Motor neuron (in vitro differentiated cells): ENCODE measurements at places on chromosomes 11 and 22.

- ATAC-seq = no peak
These were observed 90.2 kb downstream of the DDX10 start for GRCh38 chr11:108754901-108755625.

- ATAC-seq = no peak
These were observed 96.1 kb downstream of the MICAL2 start for GRCh38 chr11:12206529-12206928.

DNA sequence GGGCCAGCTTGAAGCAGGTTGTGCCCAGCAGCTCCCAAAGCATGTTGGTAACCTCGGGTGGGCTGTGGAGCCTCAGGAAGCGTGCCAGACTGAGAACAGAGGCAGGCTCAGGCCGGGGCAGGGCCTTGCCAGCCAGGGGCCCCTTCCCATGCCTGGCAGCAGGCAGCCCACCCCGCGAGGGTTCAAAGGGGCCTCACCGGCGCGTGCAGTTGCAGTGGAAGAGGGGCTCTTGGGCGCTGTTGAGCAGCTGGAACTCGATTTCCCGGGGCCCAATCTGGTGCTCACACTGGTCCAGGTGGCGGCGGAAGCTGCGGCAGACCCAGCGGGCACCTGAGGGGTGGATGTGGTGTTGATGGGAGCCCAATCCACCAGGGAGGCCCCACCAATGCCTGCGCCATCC lies 3.6 kb downstream of the PLA2G3 start:
- ATAC-seq = no peak

GRCh38 chr11:17412488-17413180 lies 24.2 kb upstream of the KCNJ11 start:
- peak; percentile 75 for ATAC-seq

DNA sequence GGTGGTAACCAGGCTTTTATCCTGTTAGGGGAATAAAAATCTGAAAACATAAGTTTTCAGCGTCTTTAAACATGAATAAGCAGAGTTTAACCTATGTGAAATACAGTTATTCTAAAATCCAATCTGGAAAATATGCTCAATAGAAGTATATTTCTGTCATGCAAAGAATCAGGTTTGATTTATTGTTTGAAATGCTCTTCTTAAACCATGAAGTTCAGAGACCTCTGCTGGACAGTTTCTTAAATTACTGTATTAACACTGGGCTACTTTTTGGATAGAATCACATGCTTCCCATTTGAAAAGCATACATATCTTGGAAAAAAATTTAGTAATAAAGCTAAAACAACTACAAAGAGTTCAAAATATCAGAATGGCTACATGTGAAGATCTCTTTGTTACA lies 25.4 kb downstream of the APIP start:
- ATAC-seq = peak; percentile 38

GRCh38 chr11:114705280-114706024 lies 27.1 kb downstream of the NXPE2 start:
- ATAC-seq = no peak

GRCh38 chr11:43758927-43759326 lies 78.4 kb downstream of the HSD17B12 start:
- no peak for ATAC-seq

DNA sequence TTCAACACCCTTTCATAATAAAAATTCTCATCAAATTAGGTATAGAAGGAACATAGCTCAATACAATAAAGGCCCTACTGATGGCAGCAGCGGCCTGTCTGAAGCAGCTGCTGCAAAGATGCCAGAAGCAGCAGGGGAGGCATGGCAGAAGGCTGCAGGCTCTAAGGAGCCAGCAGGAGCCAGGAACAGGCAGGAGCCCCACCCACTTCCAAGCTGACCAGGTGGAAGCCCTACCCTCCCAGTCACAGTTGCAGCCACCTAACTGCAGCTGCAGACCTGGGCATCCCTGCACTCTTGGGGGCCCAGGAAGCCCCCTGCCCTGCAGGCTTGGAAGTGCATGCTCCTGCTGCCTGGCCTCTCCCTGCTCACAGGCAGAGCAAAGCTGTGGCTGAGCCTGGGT lies 18.2 kb upstream of the OR6A2 start:
- ATAC-seq = no peak

- no peak for ATAC-seq
These were observed 83.7 kb upstream of the ARHGAP32 start for GRCh38 chr11:129275828-129276227.
